ENCODE measurements at places on chromosomes 4 and X.

DNA sequence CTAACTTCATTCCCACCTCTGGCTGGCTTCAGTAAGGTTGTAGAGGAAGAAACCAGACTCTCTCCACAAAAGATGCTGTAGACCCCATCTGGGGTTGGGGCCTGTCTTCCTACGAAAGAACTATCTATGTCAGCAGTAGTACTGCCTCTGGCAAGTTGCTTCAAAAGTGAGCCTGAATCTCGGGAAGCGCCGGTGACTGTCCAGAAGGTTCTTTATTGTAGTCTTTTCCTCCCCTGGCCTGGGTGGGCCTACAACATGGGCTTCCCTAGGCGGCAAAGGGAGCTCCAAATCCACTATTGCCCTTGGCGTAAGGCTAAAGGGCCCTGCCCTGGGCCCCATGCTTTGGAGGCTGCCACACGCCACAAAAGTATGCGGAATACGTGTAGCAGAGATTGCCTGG lies 38.6 kb upstream of the NYX start:
- no peak for DNase-seq

GRCh38 chr4:8173492-8174242 lies 15.1 kb upstream of the ABLIM2 start:
- no peak for DNase-seq

- DNase-seq, result peak; percentile 83
Measured at GRCh38 chr4:119025916-119026661, 109.5 kb upstream of the MYOZ2 start.

- no peak for DNase-seq
Measured at GRCh38 chr4:147052361-147052760, 106.7 kb upstream of the TTC29 start.

GRCh38 chr4:111268769-111269414 lies 646.0 kb upstream of the PITX2 start:
- DNase-seq, result no peak

DNA sequence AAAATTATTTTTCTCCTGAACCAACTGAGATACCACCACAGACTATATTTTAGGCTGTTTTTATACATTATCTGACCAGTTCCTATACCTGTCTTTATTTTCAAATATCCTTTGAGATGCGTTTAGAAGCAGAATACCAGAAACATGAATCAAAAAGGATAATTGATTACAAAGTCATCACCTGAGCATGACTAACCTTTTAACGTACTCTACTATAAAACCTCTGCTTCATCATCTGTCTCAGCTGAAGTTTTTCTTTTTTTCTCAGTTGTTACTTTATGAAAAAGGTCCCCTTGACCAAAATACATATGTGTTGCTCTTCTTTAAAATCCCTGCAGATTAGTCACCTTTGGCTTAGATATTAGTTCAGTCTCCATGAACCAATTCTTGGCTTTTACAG lies 109.8 kb downstream of the AMMECR1 start:
- DNase-seq, result no peak

- DNase-seq, result no peak
Measured at GRCh38 chr4:109079201-109079600, 223.3 kb downstream of the COL25A1 start.

DNA sequence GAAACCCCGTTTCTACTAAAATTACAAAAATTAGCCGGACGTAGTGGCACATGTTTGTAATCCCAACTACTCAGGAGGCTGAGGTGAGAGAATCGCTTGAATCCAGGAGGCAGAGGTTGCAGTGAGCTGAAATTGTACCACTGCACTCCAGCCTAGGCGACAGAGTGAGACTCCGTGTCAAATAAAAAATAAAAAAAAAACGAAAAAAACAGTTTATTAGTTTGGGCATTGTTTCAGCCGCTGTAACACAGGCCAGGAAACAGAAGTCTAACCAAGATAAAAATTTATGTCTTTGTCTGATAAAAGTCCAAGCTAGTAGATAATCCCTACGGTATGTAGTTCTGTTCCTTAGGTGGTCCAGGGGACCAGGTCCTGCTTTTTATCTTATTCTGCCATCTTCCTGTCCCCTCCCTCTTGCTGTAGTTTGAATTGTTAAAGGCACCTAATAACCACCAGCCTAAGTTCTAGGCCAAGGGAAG lies 21.4 kb downstream of the USO1 start:
- no peak for DNase-seq

DNA sequence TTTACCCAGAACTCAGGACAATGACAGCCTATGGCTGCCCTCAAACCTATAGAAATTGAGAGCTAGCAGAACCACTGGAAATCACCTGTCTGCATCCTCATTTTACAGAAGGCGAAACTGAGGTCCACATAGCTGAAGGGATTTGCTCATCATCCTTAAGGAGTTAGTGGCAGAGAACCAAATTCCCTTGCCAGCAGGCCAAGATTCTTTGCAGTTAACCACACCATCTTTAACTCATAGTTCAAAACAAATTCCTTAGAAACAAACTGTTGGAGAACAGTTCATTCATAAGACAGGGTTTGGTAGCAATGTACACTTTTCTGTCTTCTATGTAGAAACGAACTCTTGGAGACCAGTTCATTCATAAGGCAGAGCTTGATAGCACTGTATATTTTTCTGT lies 37.9 kb upstream of the RAP2C start:
- no peak for DNase-seq

GRCh38 chr4:25632135-25632534 lies 23.5 kb upstream of the SLC34A2 start:
- no peak for DNase-seq

DNA sequence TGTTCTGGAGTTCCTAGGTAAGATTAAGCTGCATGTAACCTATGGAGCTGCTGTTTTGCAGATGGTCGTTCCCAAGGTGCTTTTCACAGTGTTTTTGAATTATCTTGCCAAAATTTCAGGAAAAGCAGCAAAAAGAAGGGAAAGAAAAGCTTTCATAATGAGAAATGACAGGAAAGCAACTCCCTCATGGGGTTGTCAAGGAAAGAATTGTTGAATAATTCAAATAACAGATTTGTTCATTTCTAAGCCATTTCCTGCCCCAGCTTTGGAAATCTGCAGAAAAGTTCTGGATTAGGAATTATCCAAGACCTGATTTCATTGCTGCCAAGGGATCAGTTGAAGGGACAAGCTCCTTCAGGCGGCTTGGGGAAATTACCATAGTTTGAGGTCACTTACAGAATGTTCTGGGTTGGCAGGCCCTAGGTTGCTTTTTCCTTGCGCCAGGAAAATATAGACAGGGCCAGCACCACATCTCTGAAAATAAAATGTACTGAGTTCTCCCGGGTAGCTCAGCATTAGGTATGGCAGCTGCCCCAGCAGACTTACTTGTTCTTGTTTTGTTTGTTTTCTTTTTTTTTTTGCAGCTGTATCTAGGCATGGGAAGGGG lies 354.7 kb downstream of the STIM2 start:
- no peak for DNase-seq

DNA sequence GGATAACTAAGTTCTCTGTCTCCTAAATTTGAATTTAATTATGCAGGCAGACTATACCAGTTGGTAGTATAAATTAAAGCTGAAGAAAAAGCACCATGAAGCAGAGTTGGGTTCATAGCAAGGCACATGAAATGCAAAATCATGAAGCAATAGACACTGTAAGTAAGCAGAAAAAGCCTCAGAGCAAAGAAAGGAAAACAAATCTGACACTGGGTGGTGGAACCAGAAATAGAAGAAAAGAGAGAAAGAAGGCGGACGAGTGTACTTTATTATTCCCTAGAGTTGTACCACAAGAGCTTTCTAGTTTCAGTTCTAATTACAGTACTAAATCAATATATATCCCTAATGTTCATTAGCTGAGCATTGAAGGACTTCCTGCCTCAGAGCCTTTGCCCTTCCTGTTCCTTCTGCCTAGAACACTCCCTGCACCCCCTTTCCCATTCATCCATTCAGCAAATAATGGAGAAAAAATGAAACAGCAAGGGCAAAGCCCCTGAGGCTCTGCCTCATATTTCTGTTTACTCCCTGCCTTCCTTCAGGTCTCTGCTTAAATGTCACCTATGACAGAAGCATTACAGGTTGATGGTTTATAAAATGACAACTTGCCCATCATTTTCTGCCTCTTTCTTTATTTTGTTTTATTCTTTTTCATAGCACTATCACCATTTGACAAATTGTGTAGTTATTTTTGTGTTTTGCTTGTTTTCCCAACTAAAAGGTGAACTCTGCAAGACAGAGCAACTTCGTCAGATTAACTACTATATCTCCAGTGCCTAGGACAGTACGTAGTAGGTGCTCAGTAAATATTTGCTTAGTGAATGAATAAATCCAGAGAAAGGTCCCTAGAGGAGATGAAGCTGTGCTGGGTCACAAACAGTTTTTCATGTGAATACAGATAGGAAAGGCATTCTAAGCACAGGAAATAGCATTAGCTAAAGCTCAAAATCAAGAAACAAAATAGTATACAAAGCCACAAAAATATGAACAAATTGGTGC lies 154.0 kb upstream of the RASGEF1B start:
- DNase-seq, result no peak

GRCh38 chr4:106647451-106647850 lies 278.9 kb upstream of the GIMD1 start:
- no peak for DNase-seq

DNA sequence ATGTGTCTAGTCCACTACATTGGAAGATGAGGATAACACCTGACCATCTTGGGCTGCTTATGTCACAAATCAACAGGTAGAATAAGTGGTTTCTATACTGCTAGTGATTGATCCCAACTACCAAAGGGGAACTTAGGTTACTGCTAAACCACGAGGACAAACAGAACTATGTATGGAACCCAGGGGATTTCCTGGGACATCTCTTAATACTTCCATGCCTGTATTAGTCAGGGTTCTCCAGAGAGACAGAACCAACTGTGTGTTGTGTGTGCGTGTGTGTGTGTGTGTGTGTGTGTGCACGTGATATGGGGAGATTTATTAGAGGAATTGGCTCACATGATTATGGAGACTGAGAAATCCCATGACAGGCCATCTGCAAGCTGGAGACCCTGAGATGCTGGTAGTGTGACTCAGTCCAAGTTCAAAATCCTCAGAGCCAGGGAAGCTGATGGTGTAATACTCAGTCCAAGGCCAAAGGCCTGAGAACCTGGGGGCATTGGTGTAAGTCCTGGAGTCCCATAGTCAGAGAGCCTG lies 16.2 kb upstream of the AFF1 start:
- DNase-seq, result no peak

DNA sequence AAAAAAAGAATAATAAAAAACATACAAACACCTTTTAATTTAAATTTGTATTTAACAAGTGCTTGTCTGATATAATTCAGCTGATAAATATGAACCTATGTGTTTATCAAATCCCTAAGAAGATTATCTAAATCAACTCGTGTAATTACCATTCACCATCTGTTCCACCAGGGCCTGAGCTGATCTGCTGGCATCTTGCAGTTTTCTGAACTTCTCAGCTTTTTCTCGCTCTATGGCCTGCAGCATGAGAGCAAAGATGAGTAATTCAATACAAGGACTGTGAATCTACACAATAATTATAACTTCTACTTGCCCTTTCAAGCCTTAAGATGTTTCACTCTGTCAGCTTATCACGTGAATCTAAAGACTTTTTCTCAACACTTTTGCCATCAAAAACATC lies 709.7 kb downstream of the DMD start:
- no peak for DNase-seq

DNA sequence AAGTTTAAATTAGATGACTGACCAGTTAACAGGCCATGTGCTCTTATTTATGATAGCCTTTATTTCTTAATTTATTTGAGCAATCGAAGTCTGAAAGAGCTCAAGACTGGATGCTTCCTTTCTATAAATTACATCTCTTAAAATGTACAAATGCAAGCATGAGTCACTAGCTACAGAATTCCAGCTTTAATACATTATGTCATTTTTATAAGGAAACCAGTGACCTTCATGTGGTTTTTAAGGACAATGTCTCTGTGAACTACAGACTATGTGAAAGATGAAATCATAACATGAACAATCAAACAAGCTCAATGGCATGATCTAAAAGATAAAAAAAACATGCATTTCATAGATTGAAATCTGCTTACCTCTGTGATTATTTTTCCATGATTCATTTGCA lies 15.4 kb downstream of the HTR2C start:
- DNase-seq, result no peak

DNA sequence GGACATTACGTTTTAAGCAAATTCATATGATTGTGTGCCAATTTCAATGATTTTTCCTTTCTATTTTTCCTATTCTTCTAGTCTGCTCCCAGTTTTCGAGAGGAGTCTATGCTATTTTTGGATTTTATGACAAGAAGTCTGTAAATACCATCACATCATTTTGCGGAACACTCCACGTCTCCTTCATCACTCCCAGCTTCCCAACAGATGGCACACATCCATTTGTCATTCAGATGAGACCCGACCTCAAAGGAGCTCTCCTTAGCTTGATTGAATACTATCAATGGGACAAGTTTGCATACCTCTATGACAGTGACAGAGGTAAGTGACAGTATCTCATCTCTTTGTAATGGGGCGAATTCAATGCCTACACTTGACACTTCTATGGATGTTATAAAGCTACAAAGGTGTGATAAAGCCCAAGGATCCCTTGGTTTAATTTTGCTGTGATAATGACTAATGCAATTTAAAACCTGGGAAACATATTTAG lies 83.0 kb downstream of the GRIA2 start:
- DNase-seq, result no peak

DNA sequence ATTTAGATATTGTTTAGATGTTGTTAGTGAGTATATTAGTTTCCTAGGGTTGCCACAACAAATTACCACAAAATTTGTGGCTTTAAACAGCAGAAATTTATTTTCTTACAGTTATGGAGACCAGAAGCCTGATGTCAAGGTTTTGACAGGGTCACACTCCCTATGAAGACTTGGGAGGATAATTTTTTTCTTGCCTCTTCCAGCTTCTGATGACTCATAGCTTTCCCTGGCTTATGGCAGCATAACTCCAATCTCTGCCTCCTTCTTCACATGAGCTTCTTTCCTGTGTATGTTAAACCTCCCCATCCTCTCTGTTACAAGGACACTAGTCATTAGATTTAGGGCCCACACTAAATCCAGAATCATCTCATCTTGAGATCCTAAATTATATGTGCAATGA lies 20.9 kb upstream of the RAB40A start:
- no peak for DNase-seq

- DNase-seq, result no peak
Measured at GRCh38 chr4:186619088-186619487, 63.7 kb upstream of the MTNR1A start.

DNA sequence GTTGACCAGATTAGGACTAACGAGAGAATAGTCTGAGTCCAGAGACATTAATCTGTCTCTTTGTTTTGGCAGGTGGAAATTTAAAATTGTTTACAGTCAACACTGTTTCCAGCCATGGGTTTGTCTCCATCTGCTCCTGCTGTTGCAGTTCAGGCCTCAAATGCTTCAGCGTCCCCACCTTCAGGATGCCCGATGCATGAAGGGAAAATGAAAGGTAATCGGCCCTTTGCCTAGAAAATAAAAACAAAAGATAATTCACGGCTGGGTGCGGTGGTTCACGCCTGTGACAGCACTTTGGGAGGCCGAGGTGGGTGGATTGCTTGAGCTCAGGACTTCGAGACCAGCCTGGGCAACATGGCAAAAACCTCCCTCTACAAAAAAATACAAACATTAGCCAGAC lies 815 bp downstream of the HCCS start:
- DNase-seq, result no peak

DNA sequence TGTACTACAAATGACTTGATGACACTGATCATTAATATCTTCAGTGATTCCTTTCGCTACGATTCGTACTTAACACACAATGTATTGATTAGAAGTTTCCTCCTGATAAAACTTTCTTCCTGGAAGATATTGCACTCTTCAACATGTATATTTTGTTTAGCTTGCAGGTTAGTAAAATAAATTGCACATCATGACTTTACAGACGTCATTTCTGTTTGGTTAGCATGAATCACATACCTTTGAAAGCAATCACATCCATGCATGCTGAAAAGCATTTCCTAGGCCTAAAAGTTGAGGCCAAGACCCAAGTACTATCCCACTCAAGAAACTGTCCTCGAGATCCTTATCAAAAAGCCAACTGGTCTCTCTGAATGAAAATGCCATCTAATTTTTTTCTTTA lies 1841.0 kb upstream of the PCDH7 start:
- no peak for DNase-seq

Measured in NB4 (cell line).